ENCODE measurements at places on chromosomes 16 and 17.

- no peak for DNase-seq
Measured at GRCh38 chr16:70710422-70711210, 24.8 kb upstream of the MTSS2 start.

DNA sequence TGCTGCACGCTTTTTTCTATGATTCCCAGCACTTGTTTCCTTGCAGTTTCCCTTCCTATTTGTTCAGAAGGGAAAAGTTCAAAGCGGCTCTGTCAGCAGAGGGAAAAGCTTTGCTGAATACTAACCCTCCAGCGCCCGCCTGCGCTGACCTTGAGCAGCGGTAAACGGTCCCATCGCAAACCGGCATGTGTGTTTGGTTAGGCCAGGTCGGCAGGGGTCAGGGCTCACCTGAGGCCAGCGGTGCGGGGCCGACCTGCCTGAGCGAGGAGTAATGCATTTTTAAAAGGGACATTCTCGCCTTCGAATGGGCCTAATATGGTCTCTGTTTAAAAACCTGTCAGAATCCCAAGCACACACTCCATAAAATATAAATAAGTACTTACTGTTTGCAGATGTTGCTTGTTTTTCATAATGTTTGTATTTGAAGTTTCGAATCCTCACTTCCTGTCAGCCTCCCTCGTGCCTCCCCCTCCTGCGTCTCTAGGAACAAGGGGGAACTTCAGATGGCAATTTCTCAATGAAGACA, 110.1 kb downstream of the IRX3 start:
- no peak for DNase-seq

DNA sequence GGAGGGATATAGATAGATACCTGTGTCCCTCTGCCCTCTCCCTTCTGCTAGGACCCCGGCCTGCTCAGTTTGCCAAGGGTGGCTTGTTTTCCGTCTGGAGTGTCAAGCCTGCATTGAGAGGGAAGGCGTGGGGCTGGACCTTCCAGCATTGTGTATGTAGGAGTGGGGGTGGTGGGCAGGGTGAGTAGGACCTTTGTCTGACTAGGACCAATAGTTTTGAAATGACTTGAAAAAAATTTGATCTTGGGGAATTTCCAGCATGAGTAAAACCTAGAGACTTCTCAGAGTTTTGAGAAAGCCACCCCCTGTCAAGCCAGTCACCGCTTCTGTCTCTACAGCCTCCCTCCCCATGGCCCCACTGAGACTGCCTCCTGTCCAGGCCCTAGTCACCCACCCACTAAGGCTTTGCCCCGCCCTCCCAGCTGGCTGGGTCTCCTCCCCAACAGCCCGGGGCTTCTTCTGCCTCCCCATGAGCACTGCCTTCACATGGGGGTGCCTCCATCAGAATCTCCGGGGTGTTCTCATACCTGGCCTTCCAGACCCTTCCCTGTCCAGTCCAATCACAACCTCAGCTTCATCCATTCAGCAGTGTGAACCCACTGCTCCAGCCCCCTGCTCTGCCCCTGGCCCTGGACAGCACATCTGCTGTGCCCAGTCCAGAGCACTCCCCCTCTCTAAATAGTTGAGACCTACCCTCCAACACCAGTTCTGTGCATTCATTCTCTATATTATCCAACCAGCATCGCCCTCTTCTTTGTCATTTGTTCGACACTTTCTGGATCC, 207.0 kb downstream of the MSI2 start:
- DNase-seq = no peak

DNA sequence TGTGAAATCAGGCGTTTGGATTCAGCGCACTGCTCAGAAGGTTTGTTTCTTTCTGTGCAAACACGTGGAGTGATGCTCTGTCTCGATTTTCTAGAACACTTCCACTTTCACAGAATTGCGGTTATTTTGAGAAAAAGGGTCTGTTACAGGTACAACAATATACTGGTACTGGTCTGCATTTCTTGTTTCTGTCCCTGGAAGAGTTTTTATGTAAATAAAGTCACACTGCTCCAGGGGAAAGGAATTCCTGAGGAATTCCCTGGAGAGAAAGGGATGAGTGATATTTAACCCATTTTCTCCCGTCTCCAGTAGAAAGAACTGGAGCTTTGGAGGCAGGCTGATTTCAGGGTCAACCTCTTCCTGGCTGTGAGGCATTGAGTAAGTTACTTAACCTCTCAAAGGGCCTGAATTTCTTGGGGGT, 16.2 kb upstream of the RMI2 start:
- DNase-seq = no peak

DNA sequence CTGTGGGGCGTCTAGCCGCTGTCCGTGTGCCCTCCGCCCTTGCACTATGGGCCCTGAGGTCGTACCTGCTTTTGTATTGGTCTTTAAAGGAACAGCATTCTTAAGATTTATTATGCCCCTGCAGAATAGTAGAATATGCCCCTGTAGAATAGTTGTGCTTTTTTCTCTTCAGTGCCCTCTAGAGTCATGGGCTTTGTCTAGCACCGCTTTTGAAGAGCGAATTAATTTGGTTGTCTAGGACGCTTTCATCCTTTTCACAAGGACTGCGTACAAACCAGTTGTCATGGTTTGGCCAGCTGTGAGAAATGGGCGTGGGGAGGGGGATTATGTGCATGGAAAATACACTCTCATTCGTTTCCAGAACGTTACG, 621 bp downstream of the CEP95 start:
- DNase-seq = no peak

GRCh38 chr17:80783486-80783885, 208.2 kb upstream of the CHMP6 start:
- no peak for DNase-seq

GRCh38 chr17:81536299-81537290, 8.4 kb downstream of the FSCN2 start:
- no peak for DNase-seq

- DNase-seq = no peak
Measured at GRCh38 chr16:24689128-24689527, 40.3 kb upstream of the TNRC6A start.

Measured in AG04450 (cell line).